ENCODE measurements at places on chromosomes 1 and 21.

DNA sequence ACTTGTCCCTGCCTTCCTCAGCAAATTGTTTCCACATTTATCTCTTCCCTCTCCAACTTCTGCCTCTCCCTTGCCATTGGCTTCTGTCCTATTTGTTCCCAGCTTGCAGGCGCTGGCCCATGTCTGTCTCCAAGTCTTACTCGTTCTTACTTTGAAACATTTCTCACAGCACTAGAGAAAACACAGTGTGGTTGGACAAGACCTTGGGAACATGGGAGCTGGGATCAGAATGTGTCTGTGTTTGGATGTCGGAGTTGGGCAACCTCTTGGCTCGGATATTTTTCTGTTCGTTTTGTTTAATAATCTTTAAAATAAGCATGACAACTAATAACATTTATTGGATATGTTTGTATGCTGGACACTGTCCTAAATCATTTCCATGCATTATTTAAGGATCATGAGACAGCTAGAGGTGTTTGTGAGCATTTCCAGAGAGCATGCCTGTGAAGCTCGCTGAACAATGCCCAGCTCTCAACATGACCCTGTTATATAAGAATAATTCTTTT, 5.9 kb upstream of the BRWD1 start:
- DNase-seq: peak; percentile 82

- DNase-seq: no peak
Measured at GRCh38 chr1:91714867-91715381, 171.0 kb downstream of the TGFBR3 start.

- DNase-seq: no peak
Measured at GRCh38 chr1:200954434-200954833, 59.7 kb downstream of the INAVA start.

- no peak for DNase-seq
Measured at GRCh38 chr1:221166559-221167318, 287.5 kb downstream of the HLX start.

GRCh38 chr1:93471911-93472310, 24.0 kb downstream of the FNBP1L start:
- peak; percentile 57 for DNase-seq

DNA sequence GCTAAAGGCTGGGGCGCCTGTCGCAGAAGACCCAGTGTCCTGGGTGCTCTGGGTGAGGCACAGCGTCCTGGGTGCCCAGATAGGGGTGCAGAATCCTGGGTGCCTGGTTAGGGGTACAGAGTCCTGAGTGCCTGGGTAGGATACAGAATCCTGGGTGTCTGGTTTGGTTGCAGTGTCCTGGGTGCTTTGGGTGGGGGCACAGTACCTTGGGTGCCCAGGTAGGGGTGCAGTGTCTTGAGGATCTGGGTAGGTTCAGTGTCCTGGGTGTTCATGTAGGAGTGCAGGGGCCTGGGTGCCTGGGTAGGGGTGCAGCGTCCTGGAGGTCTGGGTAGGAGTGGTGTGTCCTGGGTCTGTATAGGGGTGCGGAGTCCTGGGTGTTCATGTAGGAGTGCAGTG, 178.7 kb downstream of the CAMTA1 start:
- no peak for DNase-seq

DNA sequence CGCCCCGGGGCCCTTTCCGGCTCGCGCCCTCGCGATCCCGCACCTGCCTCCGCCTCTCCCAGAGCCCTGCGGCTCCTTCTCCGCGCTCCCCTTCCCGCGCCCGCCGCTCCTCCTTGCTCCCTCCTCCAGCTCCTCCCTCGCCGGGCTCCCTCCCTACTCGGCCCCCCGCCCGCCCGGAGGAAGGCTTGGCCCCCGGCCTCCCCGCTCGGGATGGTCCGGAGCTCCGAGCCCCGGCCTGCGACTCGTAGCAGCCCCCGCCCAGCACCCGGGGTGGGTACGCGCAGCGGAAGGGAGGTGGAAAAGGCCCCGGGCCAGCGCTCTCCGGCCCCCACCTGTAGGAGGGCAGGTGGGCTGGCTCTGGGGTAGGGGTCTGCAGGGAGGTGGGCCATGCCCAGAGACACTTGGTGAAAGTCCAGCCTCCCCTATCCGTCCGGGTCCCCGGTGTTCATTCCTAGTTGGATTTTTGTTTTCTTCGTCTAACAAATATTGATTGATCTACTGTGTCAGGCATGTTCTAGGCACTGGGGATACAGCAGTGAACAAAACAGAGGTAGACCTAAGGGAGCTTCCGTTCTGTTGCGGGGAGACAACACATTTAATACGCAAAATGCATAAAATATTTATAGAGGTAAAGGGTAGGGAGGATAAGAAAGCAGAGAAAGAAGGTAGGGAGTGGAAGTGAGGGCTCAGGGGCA, at the start of gene HTR1D:
Gene HTR1D, minus strand, starts transcription at position 82 of the 695 bp plus-strand sequence. CDS start 23,283 bp downstream, outside the sequence.
- no peak for DNase-seq

DNA sequence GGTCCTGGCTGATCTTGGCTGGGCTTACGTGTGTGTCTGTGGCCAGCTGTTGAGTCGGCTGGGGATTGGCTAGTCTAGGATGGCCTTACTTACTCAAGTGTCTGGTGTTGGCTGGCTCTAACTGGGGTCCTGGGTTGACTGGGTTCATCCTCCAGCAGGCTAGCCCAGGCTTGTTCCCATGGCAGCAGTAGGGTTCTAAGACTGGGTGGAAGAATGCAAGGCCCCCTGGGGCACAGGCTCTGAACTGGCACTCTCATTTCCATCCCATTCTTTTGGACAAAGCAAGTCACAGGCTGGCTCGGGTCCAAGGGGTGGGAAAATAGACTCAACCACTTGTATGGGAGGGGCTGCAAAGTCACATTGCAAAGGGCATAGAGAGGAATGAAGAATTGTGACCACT, 7.9 kb upstream of the OPRD1 start:
- DNase-seq: no peak
